ENCODE measurements at places on chromosomes 4 and X. TPM values are rescaled to one million over a fixed set of nuclear protein-coding genes. Genes with fewer than 3 reads are reported as not detected.

DNA sequence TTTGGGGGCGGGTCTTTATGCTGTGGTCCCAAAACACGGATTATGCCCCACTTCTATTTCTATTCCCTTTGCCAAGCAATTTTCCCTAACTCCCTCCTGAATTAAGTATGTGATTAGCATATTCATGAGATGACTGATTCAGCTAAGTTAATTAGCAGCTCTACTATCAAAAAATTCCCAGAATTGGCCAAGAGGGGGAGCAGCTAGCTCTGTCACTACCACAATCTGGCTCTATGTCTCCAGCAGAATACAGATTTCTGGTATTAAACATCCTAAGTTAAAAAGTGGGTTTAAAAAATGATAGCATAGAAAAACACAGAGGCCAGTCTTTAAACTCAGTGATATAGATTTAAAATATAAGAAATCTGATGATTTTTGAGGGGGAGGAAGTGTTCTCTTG lies 80.3 kb downstream of the GPC4 start:
- DNase-seq: no peak

NSUN7 gene
- 14.1 TPM for total RNA-seq

- no peak for DNase-seq
Observed at GRCh38 chrX:129790146-129790545, 10.4 kb downstream of the SASH3 start.

GRCh38 chr4:8070736-8071718 lies 87.6 kb downstream of the ABLIM2 start:
- DNase-seq: no peak

FAM184B gene
- not detected for total RNA-seq

- DNase-seq: no peak
Observed at GRCh38 chr4:54268151-54268550, 39.1 kb downstream of the PDGFRA start.

GRCh38 chr4:91304292-91304691 lies 999.5 kb upstream of the GRID2 start:
- DNase-seq: no peak

DNA sequence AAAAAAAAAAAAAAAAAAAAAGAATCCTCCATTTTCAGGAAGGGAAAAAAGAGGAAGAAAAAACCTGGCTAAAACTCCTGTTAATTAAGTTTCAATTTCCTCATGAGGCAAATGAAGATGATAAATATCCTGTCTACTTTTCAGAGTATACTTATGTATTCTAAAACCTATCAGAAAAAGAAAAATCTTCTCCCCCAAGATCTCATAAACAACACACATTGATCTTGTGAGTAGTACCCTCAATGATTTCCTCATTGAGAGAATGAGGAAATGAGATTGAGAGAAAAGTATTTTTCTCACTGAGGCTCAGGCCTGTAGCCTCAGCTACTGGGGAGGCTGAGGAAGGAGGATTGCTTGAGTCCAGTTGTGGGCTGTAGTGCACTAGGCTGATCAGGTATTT lies 146.7 kb downstream of the TET2 start:
- no peak for DNase-seq

DNA sequence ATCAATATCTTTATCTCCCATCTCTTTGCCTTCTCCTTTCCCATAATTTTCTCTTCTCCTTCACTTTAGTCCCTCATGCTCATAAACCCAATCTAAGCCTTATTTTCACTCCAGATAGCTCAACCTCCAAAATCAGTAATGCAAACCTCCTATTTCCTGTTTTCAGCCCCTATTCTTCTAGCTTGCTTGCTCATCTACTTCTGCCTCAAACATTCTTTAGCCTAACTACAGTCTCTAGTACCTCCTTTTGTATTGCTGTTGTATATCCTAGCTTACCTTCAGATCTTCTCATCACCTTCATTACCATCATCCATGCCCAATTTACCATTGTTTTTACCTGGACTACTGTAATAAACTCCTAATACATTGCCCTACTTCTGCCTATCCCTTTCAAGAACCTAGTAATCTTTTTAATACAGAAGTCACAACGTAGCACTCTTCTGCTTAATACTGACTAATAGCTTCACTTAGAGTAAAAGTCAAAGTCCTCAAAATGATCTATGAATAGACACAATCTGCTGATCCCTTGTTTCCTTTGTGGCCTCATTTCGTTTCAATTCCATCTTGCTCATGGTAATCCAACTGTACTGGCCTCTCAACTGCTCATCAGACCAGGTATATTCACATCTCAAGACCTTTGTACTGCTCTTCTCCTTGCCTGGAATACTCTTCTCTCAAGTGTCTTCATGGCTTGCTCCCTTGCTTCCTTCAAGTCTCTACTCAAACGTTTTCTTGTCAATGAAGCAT lies 123.4 kb downstream of the FAM13A start:
- DNase-seq: no peak

TCEAL7 gene
- 90.0 TPM for total RNA-seq

- DNase-seq: no peak
Observed at GRCh38 chr4:39820186-39820585, 122.2 kb downstream of the UBE2K start.

MAGEA3 gene
- not detected for total RNA-seq

PDGFRA gene
- 96.8 TPM for total RNA-seq

DNA sequence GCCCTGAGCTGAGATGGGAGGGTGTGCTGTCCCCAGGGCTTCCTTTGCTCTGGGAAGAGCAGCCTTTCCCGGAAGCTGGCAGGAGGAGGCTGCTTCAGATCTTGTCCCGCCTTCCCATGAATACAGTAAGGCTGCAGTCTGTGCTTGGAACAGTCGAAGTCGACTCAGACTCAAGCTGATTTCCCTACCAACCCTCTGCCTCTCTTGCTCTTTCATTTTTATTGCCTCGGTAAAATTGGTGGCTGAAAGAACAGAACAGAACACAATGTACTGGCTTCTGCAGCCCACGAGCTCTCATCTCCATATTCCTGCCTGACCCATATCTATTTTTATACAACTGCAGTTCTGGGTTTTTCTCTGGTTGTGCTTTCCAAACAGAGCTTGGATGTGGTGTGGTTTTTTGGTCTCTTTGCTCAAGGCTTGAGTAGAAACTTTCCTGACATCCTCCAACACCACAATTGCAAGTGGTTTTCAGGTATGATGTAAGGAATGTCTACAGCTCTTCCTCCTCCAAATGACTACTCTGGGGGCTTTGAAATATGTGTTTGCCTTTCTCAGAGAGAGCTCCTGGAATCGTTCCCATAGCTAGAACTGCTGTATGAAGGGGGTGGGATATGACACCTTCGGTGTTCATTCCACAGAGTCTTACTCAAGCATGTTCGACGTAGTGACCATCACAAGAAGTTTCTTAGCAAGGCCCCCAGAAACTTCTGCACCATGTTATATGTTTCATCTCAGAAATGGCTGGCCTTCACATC lies 61.3 kb downstream of the ENPP6 start:
- DNase-seq: no peak

CLDN22 gene
- 3.5 TPM for total RNA-seq

DNA sequence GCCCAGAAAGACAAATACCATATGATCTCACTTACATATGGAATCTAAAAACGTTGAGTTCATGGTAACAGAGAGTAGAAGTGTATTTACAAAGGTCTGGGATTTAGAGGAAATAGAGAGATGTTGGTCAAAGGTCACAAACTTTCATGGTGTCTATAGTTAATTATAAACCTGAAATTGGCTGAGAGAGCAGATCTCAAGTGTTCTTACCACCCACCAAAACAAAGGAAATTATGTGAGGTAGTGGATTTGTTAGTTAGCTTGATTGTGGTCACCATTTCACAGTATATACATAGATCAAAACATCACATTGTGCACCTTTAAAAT lies 186.8 kb downstream of the NWD2 start:
- DNase-seq: no peak

- no peak for DNase-seq
Observed at GRCh38 chr4:36551697-36552214, 270.3 kb downstream of the DTHD1 start.
